ENCODE measurements at places on chromosomes 5 and 9. TPM values are rescaled to one million over a fixed set of nuclear protein-coding genes. Genes with fewer than 3 reads are reported as not detected.

PDE8B gene
- total RNA-seq: 22.2 TPM

NDUFAF2 gene
- total RNA-seq: 23.7 TPM

- no peak for DNase-seq
Observed at GRCh38 chr5:424301-425110, 18.5 kb upstream of the EXOC3 start.

GRCh38 chr5:57368010-57368409 lies 114.6 kb downstream of the ACTBL2 start:
- DNase-seq: no peak

- DNase-seq: no peak
Observed at GRCh38 chr9:13557746-13558145, 278.3 kb upstream of the MPDZ start.

- DNase-seq: peak; percentile 57
Observed at GRCh38 chr5:79845448-79846197, 145.4 kb downstream of the MTX3 start.

Measured in right atrium auricular region (tissue), 2 donors.